ENCODE measurements at places on chromosomes 6 and 20.
A peak's percentile ranks its signal among the peaks of the same experiment; 100 is the strongest.

DNA sequence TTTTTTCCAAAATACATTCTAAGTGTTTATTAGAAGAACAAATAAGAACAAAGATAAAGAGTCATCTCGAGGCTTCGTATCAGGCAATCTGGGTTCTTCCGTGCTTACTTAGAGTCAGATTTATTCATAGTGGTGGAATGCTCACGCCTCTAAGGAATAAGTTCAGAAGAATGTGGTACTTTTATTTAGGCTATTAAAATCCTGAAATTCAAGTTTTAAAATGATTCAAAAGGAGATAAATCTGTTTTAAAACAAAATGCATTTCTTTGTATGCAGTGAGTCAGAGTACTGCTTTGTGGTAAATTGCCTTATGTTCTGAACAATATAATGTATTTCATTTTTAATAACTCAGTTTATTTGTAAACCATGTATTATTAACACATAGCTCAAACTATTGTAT, 89.1 kb downstream of the FUT9 start:
- DNase-seq = no peak

DNA sequence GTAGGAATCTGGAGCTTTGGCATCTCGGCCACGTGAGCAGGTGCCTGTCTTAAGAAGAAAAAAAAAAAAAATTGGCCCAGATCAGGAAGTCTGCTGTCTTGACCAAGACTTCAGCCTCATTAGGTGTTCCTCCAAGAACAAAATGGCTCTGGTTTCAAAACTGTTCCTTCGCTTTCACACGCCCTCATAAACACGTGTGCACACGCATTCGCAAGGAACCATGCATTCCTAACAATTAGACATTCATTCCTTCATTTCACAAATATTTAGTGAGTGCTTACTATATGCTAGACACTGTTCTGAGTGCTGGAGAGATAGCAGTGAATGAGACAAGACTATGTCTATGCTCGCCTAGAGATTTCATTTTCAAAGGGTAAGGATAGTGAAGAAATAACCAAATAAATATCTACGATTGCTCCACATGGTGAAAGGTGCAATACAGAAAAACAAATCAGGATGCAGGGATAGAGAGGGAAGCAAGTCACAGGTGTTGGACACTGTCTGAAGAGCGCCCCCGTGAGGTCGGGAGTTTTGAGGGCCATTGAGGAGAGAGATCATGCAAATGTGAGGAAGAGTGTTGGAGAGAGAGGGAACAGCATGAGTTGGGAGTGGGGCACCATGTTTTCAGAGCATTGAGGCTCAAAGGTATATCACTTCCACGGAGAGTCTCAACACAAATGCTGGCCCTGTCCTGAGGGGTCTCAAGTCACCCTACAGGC, 53.3 kb downstream of the CCDC170 start:
- no peak for DNase-seq

- peak; percentile 11 for DNase-seq
These were observed 443.6 kb downstream of the CDC5L start for GRCh38 chr6:44831002-44831610.

GRCh38 chr20:58038123-58038654, 190.3 kb downstream of the ANKRD60 start:
- DNase-seq = no peak

DNA sequence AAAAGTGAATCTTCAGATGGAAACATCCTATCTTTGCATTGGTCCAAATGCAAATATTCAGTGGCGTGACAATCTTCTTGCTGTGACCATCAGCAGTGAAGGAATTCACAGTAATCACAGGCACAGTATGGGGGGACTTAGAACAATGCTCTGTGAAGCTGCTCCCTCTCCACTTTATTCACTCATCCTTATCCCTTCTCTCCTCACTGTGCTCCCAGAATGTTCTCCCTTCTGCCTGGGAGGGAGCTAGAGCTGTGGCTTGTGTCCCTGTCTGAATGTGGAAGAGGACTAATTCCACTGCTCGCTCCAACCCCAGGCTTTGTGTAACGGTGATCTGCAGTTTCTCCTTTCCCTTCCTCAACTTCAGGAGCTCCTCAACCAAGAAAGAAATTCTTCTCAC, 243.7 kb downstream of the ALDH8A1 start:
- DNase-seq = no peak

- DNase-seq = no peak
These were observed 400.7 kb downstream of the ZFAND3 start for GRCh38 chr6:38220069-38220723.

GRCh38 chr20:23509247-23509913, 18.5 kb downstream of the CST8 start:
- no peak for DNase-seq

- no peak for DNase-seq
These were observed 99.5 kb upstream of the SUPT3H start for GRCh38 chr6:45477278-45477677.

DNA sequence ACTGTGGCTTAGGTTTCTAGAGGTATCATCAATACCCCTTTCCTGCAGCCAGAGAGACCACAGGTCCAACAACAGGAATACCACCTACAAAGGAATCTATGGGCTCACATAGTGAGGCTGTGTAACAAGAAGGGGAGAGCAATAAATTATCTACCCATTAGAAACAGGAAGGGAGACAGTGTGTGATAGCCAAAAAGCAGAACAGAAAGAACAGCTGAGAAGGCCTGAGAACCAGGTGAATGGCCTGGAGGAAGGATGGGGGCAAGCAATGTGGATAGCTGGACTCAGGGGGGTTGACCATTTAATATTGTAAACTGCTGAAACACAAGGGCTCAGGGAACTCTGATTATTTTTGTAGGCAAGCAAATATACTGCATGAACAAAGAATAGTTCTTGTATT, 628.2 kb downstream of the COL12A1 start:
- DNase-seq = no peak

DNA sequence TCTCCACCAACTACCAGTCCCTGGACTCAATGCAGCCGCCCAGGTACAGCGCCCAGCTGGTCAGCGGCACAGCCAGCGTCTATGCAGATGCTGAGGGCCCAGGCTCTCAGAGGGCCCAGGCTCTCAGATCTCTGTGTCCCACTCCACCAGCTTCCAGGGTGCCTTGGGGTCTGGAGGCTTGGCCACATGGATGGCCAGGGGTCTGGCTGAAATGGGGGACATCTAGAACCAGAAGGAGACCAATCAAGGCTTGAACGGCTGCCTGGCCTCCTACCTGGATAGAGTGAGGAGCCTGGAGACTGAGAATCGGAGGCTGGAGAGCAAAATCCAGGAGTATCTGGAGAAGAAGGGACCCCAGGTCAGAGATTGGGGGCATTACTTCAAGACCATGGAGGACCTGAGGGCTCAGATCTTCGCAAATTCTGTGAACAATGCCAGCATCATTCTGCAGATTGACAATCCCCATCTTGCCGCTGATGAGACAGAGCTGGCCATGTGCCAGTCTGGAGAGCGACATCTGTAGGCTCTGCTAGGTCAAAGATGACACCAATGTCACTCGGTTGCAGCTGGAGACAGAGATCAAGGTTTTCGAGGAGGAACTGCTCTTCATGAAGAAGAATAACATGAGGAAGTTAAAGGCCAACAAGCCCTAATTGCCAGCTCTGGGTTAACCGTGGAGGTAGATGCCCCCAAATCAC, 44.1 kb upstream of the GRM4 start:
- DNase-seq = no peak

GRCh38 chr20:32664678-32665159, 9.0 kb downstream of the C20orf203 start:
- DNase-seq = no peak

- no peak for DNase-seq
These were observed 21.5 kb downstream of the CD164 start for GRCh38 chr6:109360791-109361190.

DNA sequence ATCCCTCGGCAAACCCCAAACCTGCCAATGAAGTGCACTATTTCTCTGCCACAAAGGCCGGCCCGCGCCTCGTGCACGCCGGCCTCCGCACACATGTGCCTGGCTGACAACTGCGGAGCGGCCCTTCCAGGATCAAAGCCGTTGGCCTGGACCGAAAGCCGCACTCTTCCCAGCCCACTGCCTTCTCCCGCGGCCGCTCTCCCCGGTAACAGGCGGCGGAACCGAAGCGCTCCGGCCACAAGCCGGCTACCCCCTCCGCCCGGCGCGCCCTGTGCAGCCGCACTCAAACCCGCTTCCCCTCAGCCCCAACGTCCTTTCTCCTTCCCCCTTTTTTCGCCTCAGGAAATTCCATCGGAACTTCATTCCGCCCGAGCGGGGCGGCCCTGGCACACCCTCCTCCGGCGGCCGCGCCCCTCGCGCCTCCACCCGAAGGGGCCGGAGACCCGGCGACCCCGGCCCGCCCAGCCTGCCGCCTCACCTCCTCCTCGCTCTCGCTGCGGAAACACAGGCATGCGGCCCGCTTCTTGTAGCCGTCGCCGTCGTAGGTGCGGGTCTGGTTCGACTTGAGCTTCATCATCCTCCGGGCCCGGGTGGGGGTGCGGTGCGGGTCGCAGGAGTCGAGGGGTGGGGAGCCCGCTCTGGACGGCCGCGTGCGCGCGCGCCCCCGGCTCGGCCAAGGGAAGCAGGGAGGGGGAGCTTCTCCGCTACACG, 528 bp downstream of the NUDT3 start:
- DNase-seq = no peak

- peak; percentile 6 for DNase-seq
These were observed 628.8 kb upstream of the MAN1A1 start for GRCh38 chr6:119978274-119978889.

DNA sequence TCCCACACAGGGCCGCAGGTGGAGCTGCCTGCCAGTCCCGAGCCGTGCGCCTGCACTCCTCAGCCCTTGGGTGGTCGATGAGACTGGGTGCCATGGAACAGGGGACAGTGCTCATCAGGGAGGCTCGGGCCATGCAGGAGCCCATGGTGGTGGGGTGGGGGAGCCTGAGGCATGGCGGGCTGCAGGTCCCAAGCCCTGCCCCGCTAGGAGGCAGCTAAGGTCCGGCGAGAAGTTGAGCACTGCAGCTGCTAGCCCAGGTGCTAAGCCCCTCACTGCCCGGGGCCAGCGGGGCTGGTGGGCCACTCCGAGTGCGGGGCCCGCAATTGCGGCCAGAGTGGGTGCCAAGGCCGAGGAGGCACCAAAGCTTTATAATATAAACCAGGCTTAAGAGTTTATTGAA, 479.7 kb downstream of the MMUT start:
- no peak for DNase-seq

DNA sequence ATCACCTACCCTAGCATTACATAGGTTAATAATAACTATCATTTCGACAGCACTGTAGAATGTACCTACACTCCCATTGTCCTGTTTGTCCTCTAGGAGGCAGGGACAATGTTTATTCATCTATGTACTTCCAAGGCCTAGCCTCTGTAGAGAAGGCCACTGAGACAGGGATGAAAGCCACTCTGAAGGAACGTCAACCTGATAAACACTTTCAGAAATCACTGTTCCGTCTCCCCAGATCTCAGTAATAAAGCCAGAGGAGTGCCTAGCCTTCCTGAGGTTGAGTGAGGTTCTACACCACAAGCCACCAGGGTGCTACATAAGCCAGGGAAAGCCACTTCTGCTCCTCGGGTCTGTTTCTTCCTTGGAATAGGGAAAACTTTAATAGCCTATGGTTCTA, 44.8 kb downstream of the POPDC3 start:
- no peak for DNase-seq

DNA sequence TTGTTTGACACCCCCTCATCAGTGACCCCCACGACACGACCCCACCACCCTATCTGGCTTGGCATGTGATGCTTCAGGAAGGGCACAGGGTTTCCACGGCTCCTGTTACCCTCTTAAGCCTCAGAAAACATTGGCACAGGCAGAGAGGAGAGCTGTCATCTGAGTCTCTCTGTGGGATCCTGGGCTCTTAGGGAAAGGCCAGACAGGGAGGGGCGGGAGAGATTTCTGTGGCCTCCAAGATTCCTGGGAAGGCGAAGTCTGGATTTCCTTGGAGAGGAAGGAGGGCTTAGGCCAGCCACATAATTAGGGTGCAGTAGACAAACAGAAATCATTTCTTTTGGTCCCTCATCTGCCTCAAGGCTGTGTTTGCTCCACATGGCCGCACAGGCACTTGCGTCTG, 191.6 kb upstream of the SNX9 start:
- DNase-seq = no peak

DNA sequence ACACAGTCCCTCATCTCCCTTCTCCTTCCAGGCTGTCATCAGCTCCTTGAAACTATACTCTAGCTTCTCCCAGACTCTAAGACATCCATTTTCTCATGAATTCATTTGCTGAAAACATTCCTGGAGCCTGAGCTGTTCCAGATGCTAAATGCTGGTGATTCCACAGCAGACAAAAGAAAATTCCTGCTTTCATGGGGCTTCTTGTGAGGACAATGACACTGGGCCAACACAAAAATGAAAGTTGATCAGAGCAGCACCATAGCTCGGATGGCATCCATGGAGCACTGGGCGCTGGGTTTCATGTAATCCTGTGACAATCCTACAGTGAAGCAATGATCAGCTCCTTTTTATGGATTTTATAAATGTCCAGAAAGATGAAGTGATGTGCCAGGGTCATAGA, 47.4 kb upstream of the STX16 start:
- DNase-seq = no peak

- DNase-seq = no peak
These were observed 28.0 kb upstream of the TNFAIP3 start for GRCh38 chr6:137839076-137839475.

DNA sequence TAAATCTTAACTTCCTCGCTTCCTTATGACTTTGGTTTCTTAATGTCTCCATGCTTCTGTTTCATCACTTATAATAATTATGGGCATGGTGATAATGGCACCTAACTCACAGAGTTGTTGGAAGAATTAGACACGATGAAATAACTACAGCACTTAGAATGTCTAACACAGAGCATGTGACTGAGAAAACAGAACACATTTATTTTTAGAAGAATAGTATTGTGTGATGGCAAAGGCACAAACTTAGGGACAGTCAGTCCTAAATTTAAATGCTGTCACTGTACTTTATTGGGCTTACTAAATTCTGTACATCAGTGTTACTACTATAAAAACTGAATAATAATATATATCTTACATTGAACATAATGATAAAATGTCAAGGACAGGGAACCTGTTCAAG, 391.1 kb upstream of the JAG1 start:
- DNase-seq = no peak

GRCh38 chr20:53763707-53764414, 170.2 kb upstream of the ZNF217 start:
- peak; percentile 62 for DNase-seq
